ENCODE measurements at places on chromosomes 5 and 9.

DNA sequence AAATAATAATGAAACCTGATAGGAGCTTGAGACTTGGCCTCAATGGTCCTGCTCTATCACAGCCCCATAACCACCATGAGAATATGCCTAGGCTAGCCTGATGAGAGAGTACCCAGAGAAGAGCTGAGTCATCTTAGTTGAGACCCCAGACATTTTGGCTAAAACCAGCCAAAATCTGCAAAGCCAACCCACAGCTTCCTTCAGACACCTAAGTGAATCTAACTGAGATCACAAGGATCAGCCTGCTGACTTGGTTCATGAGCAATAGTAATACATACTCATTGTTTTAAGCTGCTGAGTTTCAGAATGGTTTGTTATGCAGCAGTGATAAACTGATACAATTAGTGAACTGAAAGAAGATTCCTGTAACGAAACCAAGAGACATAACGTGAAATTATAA lies 473.7 kb upstream of the PTGER4 start:
- DNase-seq: no peak

GRCh38 chr5:175336781-175337180 lies 107.2 kb downstream of the DRD1 start:
- no peak for DNase-seq

DNA sequence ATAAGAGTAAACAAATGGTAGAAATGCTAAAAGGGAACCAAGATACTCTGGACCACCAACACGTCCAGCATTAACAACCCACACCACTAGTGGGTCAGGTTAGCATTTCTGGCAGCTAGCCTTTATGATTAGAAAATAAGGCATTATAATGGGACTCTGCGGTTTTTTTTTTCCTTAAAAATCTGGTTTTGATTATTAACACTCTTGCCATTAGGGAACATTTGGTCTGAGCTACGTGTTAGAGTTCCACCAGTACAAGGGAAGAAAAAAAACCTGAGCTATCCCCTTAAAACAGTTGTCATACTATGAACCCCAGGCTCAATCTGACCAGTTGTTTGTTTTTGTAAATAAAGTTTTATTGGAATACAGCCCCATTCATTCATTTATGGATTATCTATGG lies 110.4 kb downstream of the NTRK2 start:
- DNase-seq: no peak

DNA sequence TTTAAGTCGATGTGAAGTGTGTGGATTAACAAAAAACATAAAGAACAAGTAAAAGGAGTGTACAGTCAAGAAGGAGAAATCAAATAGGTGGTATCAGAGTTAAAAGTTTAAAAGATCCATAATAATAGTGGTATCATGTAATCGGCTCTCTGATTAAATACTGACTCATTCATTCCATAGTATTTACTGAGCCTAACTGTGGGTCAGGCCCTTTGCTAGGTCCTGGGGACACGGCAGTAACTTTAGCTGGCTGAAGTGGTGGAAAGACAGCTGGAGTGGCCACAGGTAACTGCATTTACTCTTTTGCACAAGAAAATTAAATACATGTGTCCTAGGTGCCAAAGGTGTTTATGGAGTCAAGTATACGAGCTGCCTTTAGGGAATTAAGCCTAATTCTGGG lies 124.0 kb downstream of the GNAQ start:
- DNase-seq: no peak

DNA sequence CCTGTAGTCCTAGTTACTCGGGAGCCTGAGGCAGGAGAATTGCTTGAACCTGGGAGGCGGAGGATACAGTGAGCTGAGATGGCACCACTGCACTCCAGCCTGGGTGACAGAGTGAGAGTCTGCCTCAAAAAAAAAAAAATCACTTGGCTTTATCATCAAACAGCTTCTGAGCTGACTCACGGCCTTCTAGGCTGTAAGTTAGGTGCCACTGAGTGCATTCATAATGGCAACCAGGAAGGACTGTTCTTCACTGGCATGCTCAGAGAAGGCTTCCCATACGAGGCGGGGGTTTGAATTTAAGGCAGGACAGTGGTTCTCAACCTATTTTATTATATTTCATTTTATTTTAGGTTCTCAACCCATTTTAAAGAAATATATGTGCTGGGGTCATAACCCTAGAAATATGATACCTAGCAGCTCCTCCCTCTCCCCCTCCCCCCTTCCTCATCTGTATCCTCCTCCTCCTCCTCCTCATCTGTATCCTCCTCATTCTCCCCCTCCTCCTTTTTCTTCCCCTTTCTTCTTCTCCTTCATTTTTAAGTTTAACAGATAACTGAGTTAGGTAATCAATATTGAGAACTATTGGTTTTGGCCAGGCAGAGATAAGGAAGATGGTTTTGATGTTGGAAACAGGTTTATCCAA lies 19.0 kb upstream of the LHFPL2 start:
- no peak for DNase-seq

GRCh38 chr5:56279979-56280378 lies 46.8 kb upstream of the ANKRD55 start:
- DNase-seq: peak; percentile 92

- DNase-seq: no peak
Observed at GRCh38 chr9:134317790-134318414, 8.4 kb upstream of the RXRA start.
